Epithelial cell of proximal tubule (primary cell): ENCODE measurements at places on chromosomes 5 and 9. TPM values are rescaled to one million over a fixed set of nuclear protein-coding genes. Genes with fewer than 3 reads are reported as not detected.

DNA sequence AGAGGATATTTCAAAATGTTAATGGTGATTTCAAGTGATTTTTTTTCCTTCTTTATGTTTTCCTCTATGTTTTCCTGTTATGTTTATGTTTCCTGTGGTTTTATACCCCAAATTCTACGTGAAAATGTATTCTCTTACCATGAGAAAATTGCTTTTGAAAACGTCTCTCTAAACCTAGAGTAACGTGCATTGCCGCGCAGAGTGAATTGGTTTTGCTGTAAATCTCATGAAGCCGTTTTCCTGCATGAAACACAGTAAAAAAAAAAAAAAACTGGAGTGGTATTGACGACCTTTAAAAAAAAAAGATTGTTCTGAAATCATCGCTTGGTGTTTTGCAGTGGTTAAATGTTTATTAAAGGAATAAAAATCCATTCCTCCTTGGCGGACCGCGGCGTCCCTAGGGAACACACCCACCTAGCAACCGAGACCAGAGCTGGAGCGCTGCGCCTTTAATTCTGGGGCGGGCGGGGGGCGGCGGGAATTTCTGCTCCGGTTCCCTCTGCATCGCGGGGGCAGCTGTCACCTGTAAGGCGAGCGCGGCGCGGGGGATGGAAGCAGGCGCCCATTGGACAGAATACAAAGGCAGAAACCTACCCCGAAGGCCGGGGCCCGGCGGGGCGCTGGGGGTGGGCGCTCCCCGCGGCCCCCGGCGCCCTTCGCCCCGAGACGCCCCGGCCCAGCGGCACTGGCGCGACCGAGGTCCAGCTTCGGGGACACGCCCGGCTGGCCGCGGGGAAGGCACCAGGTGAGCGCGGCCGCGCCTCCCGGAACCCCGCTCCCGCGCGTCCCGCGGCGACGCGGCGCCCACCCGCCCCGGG is at the start of gene SOWAHA:
TSS of gene SOWAHA (plus strand) at position 522 of the 818 bp plus-strand sequence. CDS start 320 bp downstream, outside the sequence.
- DNase-seq: no peak

Gene GABRP
- total RNA-seq: not detected in 2 replicates

- no peak for DNase-seq
Measured at GRCh38 chr9:72788966-72789735, 163.7 kb downstream of the ALDH1A1 start.

Gene BNC2
- 2.9 and 3.7 TPM in 2 replicates for total RNA-seq

DNA sequence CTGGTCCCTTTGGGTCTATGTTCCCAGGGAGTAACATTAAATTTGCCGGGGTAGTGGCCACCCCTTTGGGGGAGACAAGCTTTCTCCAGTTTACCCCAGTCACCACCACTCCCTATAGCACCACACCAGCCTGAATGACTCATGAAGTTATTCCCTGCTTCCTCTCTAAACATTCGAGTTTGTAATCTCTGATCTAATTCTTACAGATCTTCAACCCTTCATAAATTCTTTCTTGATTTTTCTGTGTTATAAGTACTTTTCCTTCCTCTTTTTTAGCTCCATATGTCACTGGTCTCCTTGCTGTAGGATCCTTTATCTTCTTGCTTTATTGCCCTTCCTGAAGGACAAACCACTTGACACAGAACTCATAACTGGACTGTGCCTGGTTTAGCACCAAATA is 55.6 kb downstream of the GNA14 start:
- DNase-seq: no peak

Gene BSPRY
- 8.8 and 15.2 TPM in 2 replicates for total RNA-seq

DNA sequence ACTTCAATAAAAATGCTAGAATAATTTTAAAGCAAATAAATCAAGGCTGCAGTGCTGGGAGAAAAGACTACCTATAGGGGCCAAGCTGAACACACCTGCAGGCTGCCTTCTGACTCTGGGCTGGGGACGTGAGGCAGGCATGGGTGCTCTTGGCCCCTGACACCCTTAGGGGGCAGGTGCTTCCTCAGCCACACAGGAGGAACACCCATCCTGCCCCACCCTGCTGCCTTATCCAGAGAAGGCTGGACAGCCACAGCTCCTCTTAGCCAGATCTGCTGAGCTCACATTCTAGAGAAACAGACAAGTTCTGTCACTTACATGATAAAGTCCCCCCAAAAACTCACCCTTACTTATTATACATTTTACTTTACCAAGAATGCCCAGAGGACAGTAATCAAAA is 6.6 kb upstream of the LMX1B start:
- no peak for DNase-seq

Gene CDH9
- total RNA-seq: not detected in 2 replicates

- no peak for DNase-seq
Measured at GRCh38 chr9:10678790-10679189, 66.0 kb upstream of the PTPRD start.

Gene KCNMB1
- not detected in 2 replicates for total RNA-seq

GRCh38 chr5:120621339-120621738 is 157.2 kb downstream of the PRR16 start:
- no peak for DNase-seq

- DNase-seq: no peak
Measured at GRCh38 chr9:89452561-89452960, 45.4 kb downstream of the SEMA4D start.
